Esophagus squamous epithelium (tissue), 5 donors: ENCODE measurements at places on chromosomes 5 and 9.

GRCh38 chr5:143501310-143502044 lies 98.0 kb upstream of the NR3C1 start:
- no peak for DNase-seq

DNA sequence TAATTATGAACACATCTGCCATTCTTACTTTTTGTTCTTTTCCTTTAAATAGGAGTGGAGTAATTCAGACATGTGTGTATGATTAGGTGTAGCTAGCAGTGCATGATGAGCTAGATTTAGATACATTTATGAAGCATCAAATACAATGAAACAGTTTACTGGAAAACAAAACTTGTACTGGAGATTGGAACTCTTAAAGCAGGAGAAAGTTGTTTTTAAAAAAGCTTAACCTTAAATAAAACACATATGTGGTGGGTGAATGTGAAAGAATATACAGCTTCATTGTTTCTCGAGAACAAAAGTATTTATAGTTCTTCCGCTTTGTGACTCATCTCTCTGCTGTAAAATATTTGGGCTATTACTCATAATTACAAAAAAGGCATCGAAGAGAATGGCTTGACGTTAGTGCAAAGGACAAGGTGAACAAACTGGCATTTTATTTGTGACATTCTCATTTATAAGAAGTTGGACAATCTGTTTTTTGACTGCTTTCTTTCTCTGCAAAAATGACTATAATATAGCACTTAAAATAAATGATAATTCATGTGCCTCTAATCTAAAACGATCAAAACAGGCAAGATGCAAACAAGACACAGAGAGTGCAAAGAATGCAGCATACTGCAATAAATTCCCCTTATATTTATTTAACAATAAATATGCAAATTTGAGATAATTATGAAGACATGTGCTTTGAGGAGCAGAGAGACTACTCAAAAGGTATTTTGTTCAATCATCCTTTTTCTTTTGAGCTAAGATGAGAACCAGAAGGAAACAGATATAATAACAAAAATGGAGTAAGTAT lies 478.8 kb downstream of the CETN3 start:
- no peak for DNase-seq

- no peak for DNase-seq
Observed at GRCh38 chr9:73152953-73153352, 1.3 kb downstream of the ANXA1 start.

GRCh38 chr9:131610231-131610761 lies 65.0 kb downstream of the PRRT1B start:
- no peak for DNase-seq

DNA sequence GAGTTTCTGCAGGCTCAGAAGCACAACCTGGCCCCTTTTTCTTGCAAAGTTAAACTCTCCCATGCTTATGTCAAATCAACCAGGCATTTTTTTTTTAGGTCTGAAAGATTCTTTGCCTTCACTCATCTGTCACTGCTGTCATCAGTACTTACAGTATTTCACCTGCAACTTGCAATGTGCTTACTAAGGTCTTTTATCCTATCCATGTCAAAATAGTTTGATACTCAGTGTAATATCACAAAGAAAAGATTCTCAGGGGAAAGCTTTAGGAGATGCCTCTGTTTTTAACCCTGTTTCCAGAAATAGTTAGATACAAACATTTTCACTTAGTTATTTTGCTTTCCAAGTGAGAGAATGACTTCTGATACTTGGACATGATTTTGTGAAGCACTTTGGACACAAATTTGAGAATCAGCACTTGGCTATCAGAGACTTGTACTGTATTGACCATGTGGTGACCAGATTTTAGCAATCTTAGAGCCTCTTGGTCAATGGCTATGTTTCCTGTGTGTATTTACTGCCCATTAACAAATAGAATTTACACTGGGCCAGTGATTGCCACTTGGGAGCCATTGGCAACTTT lies 428.2 kb downstream of the IRX1 start:
- no peak for DNase-seq

- DNase-seq = no peak
Observed at GRCh38 chr9:35651956-35652828, 1.5 kb upstream of the SIT1 start.

- no peak for DNase-seq
Observed at GRCh38 chr5:5364932-5365331, 57.5 kb upstream of the ICE1 start.

DNA sequence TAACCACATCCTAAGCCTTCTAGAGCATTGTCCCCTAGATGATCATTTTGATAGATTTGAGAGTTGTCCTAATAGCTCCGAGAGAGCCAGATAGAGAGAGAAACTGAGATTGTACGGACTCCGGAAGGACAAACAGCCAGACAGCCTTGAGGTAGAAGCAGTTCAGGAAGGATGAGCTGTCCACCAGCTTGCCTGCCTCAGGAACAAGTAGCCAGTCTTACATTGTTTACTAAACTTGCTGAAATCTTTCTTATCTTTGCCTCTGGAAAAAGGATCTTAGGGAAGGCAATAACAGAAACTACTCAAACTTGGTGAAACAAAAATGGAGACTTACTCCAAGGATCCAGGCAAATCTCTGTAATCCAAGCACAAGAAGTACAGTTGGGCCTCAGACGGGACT lies 39.0 kb upstream of the SAP30L start:
- no peak for DNase-seq

DNA sequence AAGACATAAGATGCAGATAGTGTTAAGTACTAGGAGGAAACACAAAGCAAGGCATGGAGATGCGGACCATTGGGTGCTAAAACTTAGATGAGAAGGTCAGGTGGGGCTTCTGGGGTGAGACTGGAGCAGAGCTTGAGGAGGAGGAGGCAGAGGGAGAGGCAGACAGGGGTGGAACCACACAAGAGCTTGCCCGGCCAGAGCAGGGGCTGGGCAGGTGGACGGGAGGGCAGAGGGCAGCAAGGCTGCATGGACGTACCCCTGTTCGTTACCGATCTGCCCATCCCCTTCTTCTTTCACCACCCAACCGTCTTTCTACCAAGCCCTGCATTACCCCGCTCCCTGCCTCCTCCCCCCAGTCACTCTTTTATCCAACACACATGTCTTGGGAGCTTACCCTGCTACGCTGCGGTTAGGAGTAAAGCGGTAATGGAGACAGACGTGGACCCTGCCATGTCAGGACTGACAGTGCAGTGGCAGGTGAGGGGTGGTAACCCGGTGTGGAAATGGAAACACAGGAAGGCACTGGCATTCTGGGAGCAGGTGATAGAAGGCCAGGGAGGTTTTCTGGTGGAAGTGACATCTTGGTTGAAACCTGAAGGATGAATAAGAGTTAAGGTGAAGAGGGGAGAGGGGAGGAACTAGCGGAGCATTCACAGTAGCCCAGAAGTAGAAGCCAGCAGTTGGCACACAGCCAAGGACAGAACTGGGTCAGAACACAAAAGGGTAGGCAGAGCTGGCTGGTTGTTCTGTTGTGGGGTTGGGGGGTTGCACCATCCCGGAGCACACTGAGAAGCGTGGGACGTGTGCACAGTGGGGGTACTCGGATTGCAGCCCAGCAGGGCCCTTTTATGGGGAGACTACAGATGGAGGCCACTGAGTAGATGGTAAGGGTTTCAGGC lies 167.2 kb downstream of the CACNA1B start:
- no peak for DNase-seq

DNA sequence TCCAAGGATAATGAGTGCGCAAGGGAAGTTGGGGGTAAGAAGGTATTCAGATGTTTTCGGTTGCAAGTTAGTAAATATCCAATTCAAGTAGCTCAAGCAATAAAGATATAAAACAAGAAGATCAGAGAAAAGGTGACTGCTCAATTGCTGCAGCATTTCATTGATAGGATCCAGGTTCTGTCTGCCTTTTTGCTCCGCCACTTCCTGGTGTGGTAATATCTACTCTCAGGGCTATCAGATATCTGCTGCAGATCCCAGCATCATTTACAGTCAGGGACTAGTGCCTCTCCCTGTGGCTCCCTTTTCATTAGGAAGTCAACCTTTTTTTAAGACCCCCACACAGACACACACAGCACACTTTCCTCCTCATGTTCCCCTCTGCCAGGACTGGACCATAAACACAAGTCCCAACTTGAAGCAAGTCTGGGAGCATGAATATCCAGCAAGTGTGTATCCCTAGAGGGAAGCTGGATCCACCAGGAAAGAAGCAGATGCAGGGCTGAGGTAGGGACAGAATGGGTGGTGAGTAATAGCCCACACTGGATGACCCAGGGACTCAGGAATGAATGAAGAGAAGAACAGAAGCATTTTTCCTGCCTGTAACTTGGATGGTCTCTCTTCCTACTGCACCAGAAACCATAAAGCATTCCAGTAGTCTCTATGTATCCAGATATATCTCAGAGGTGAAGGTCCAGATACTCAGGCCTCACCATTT lies 53.7 kb downstream of the ZNF622 start:
- no peak for DNase-seq

- DNase-seq = no peak
Observed at GRCh38 chr9:69054989-69055388, 19.4 kb downstream of the FXN start.

DNA sequence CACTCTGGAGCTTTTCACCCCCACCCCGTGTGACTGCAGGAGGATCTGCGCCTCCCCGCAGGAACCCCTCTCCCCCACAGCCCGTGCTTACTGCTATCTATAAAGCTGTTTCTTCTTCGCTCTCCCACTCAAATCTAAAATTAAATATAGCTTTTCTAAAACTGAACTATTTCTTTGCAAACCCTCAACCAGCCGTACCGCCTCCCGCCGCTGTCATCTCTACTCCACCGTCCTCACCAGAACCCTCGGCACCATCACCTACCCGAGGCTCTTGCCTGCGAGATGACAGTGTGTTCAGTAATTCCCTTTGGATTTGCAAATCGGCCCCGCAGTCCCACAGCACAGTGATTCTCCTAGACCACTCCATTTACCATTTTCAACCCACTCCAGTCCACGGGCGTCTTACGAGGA lies 13.6 kb downstream of the LPCAT1 start:
- no peak for DNase-seq

DNA sequence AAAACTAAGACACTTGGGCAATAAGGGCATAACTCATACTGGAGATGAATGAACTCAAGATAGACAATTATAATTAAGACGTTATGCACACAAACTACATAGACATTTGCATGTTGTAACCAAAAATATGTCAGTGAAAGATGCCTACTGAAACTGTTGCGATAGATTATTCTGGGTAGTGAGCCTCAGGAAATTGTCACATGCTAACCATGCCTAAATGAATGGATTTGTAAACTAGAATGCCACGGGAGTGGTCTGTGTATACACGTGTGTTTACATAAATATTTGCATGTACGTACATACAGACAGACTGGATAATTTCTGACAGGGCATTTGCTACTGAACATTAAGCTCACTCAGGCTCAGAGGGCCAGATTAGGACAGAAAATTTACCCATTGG lies 1.2 kb downstream of the NIPSNAP3B start:
- DNase-seq = no peak

DNA sequence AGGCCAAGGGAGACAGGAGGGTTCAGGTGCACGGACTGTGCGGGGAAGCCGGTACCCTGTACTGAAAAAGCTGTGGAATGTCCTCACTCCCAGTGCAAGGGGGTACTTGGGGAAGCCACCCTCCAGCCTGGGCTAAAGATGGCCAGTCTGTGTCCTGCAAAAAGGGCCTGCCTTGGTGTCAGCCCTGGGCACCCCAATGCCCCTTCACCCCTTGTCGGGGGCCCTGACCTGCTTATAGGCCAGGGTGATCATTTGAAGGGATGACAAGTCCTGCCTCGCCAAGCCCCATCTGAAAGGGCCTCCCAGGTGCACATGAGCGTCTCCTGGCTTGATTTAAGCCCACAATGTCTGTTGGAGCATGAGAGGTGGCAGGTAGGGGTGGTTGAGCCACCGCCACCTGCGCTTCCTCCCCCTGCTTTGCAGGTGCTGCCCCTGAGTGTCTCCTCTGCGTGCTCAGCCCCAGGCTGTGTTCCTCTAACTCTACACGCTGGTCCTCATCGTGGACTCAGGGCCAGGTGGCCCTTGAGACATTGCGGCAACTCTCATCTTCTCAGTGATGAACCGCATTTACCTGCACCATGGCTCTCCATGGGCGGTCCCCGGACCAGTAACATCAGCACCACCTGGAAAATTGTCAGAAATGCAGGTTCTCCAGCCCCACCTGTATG lies 97.0 kb downstream of the ANKRD33B start:
- DNase-seq = no peak

DNA sequence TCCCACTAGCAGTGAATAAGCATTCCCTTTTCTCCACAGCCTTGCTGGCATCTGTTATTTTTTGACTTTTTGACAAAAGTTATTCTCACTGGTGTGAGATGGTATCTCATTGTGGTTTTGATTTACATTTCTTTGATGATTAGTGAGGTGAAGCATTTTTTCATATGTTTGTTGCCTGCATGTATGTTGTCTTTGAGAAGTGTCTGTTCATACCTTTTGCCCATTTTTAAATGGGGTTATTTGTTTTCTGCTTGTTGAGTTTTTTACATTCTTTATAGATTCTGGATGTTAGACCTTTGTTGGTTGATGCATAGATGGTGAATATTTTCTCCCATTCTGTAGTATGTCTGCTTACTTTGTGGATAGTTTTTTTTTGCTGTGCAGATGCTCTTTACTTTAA lies 171.7 kb downstream of the SREK1 start:
- no peak for DNase-seq

DNA sequence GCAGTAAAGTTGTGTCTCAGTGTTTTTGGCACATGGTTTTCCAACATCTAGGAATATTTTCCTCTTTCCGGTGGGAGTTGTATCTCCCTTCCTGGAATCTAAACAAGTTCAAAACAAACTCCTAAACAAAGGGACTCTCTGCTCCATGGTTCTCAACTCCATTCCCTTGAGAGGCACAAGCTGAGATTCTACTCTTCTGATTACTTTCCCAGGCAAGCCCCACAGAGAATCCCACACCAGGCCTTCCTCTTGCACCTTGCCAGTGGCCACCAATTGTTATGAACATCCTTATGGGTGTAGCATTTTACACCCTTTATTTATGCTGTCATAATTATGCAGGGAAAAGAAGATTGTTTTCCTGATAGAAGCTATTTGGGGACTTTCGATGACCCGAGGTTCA lies 25.8 kb upstream of the SH3TC2 start:
- DNase-seq = no peak

- no peak for DNase-seq
Observed at GRCh38 chr5:157749462-157749799, 5.9 kb downstream of the LSM11 start.

GRCh38 chr5:26031481-26031880 lies 1006.9 kb downstream of the CDH9 start:
- DNase-seq = no peak

GRCh38 chr5:10250806-10251276 lies 761 bp downstream of the CCT5 start:
- no peak for DNase-seq

DNA sequence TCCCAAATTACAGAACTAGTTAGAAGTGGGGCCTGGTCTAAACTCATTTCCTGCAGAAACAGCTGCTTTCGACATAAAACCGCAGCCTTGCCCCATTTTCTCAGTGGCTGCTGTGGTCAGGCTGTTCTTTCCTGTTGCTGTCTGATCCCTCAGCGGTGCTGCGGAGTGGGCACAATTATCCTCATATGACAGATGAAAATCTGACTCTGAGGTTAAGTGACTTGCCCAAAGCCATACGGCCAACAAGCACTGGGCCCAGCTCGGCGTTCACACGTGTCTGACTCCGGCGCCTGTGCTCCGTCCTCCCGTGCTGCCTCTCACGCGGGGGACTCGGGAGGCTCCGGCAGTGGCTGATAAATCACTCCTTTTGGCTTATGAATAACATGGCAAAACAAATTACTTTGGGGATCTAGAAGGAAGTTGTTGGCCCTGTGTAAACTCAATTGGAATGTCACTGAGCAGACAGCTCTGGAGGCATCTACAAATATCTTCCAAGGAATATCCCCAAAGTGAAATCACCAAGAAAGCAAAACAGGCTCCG lies 142.6 kb upstream of the LMX1B start:
- DNase-seq = peak; percentile 19

- DNase-seq = no peak
Observed at GRCh38 chr5:109453251-109453650, 43.5 kb upstream of the PJA2 start.
